ENCODE measurements at places on chromosomes 3 and 15.

- DNase-seq = no peak
These were observed 1.8 kb downstream of the SETD2 start for GRCh38 chr3:47161983-47162696.

GRCh38 chr3:66276705-66277274, 56.0 kb downstream of the SLC25A26 start:
- DNase-seq = no peak

DNA sequence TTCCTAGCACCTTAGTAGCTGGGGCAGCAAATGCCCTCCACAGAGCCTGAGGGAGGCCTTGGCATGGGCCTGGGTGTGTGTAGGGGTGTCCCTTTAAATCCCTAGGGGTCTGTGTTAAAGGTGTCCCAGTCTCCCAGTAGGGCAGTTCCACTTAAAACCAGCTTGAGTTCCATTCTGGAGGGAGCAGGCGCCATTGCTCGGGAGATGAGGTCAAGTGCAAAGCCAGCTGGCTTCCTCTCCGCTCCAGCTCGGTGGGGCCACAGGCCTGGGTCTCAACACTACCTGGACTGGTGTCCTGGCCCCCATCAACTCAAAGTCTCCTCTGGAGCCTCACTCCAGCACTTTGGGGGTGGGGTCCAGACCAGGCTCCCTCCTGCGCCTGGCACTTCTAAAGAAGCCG, 25.2 kb downstream of the FEM1B start:
- no peak for DNase-seq

DNA sequence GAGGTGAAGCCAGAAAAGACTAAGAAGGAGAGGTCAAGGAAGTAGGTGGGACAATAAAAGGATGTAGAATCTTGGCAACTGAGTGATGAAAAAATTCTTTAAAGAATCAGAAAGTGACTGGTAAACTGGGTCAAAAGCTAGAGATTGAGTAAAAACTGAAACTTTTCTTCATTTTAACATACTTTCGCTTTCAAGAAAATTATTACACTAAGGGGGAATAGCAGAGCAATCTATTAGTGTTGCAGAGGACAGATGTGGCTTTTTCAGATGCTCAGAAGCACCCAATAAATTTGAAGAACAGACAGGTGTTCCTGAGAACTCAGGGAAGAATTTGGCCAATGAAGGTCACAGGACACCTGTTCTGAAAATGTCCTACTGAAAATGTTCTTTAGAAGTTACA, 805.4 kb upstream of the ALCAM start:
- DNase-seq = no peak

GRCh38 chr3:40858364-40859115, 333.8 kb downstream of the ZNF621 start:
- no peak for DNase-seq

DNA sequence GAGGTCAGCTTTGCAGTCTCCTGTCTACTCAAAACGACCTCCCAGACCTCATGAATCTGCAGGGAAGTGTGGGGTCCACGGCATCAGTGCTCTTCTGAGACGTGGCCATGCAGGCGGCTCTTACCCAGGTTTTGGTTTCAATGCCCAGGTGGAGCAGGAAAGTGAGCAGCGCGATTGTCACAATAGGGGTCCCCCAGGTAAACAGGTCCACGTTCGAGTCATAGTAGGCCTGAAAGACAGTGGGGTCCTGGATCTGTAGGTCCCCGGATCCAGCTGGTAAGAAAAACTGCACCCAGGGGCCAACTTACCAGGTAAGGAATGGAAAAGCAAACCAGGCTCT, 182.5 kb downstream of the ATP10A start:
- DNase-seq = no peak

DNA sequence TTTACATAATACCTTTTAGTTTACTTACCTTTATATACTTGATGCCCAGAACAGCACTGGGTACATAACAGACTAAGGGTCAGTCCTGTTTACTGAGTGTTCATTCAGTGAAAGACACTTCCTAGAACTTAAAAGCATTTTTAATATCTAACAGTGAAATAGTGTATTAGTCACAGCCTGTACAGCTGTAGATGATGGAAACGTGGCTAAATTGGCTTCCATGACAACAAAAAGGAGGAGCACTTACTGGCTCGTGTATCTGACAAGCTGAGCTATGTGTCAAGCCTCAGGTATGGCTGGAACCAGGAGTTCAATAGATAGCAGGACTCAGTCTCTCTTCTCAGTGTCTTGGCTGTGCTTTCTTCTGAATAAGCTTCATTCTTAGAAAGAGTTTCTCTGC, 40.2 kb downstream of the CMTM8 start:
- no peak for DNase-seq

DNA sequence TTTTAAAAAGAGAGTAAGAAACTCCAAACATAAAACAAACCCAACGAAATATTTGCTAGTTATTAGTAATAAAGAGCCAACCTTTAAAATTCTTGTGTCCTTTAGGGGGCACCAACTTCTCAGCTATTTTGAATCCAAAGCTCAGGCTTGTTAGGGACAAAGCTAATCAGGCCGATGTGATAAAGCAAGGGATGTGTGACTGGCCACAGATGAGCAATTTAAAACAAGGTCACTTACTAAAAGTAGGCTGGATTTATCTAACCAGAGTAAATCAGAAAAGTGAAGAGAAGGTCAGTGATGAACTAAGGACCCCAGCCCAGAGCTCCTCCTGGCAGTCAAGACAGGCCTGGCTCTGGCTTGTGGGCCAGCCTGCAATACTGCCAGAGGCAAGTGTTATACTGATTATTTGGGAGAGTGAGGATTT, 108.5 kb downstream of the CYP19A1 start:
- DNase-seq = no peak

DNA sequence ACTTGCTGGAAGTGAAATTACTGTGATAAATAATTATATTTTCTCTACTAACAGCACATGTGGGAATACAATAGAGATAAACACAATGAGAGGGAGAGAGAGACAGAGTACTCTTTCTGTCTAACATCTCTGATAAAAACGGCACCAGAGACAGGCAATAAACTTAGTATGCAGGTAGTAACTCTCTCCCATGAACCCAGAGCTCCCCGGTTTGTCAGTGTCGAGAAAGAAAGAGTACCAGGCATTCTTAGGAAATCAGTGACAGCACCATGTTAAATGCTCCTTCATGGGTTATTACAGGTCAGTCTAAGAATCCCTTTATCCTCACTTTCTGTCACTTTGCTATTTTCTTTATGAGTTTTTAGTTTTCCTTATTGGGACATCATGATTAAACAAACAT, 110.7 kb upstream of the EPHA3 start:
- no peak for DNase-seq

- DNase-seq = no peak
These were observed 62.7 kb upstream of the CD47 start for GRCh38 chr3:108153451-108153981.

DNA sequence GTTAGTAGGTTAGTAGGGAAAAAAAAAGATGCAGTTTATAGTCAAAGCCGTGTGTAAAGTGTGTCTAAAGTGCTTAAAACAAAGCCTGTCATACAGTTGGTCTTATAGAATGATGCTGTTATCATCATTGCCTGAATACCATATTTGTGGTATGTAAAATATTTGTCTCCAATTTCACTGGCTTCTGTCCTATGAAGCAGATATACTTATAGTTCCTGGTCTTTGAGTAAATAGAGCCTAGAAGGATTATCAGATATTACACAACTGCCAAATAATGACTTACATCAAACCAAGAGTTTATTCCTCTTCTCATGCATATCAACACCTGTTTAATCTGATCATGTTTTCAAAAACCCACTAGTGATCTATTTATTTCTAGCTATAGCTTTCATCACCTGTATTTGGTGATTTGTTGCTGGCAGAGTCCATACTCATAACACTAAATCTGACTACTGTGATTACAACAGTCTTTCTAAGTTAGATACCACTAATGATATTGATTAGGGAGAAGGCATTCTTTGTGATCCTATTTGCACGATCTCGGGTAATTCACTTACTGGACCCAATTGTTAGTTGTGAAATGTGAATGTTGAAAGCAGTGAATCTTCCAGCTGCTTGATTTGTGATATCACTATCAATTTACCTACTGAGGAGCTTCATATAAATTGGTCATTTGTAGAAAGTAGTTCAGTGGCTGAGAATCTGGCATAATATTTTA, 413.7 kb downstream of the LPP start:
- no peak for DNase-seq

Data from activated naive CD4-positive, alpha-beta T cell (primary cell).